ENCODE measurements at places on chromosomes 6 and 20.

- peak; percentile 76 for DNase-seq
These were observed 24.5 kb downstream of the TOX2 start for GRCh38 chr20:43938932-43939761.

- no peak for DNase-seq
These were observed 22.4 kb downstream of the MANBAL start for GRCh38 chr20:37311710-37312355.

DNA sequence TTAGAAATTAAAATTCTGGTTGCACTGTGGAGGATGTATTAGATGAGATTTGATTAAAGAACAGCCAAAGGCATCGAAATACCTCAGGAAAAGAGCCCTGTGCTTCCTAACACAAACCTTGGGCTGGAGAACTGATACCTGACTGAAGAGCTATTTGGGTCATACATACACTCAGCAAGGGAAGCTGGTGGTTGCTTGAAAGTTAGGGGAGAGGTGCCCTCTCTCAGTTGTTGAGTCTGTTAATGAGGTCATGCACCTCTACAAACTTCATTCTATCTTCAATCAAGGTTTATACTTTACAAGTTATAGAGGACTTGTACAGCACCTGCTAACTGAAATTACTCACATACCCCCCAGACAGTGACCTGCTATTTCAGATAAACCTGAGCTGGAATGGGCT lies 25.5 kb downstream of the FAM184A start:
- DNase-seq = no peak

DNA sequence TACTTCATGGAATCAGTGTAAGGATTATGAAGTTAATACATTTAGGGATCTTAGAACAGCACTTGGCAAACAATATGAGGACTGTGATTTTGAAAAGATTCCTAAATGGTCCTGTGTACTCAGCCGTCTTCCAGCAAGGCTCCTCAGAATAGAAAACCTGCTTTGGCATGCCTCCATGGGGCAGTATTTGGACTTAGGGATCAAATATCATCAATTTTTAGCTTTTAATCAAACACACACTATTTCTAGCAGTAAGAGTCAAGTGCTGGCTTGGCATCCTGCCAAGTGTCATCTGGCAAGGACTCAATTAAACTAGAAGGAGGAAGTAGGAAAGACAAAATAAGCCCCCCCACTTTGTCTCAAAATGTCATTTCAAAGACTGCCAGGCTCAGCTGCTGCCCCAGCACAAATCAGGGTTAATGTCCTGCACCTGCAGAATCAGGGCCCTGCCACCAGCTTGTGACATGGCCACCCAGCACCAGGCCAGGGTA lies 40.8 kb downstream of the IYD start:
- DNase-seq = no peak

- DNase-seq = no peak
These were observed 151.3 kb downstream of the LCA5 start for GRCh38 chr6:79385893-79386292.

DNA sequence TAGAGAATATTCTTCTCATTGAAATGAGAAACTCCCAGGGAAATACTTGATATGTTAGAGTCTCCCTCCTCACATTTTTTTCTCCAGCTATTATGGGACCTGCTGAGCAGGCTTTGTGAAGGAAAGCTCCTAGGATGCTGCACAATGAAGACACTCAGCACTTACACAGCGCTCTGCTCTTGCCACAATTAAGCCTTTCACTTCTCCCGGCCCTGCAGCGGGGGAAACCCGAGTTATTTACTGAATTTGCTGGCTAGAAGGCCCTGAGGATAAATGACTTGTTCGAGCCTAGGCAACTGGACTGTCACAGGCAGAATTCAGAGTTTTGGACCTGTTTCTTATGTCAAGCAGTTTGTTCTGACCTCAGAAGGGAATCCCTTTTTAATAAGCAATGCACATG lies 102.0 kb downstream of the MAP3K7 start:
- no peak for DNase-seq

DNA sequence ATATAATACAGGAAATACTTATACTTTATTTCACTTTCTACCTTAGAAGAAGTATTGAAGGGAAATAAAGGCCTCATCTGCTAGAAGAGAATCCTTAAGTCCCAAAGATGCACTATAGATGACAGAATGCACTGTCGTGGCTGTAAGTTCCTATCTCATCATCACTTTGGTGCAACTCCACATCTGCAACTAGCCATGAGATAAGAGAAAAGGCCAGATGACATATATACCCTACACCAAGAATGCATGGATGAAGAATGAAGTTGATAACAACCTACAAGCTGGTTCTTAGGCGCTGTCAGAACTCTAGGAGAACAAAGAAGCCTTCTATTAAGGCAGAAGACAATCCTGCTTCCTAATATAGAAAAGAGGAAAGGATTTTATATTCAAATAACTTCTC lies 11.6 kb upstream of the PLN start:
- no peak for DNase-seq

DNA sequence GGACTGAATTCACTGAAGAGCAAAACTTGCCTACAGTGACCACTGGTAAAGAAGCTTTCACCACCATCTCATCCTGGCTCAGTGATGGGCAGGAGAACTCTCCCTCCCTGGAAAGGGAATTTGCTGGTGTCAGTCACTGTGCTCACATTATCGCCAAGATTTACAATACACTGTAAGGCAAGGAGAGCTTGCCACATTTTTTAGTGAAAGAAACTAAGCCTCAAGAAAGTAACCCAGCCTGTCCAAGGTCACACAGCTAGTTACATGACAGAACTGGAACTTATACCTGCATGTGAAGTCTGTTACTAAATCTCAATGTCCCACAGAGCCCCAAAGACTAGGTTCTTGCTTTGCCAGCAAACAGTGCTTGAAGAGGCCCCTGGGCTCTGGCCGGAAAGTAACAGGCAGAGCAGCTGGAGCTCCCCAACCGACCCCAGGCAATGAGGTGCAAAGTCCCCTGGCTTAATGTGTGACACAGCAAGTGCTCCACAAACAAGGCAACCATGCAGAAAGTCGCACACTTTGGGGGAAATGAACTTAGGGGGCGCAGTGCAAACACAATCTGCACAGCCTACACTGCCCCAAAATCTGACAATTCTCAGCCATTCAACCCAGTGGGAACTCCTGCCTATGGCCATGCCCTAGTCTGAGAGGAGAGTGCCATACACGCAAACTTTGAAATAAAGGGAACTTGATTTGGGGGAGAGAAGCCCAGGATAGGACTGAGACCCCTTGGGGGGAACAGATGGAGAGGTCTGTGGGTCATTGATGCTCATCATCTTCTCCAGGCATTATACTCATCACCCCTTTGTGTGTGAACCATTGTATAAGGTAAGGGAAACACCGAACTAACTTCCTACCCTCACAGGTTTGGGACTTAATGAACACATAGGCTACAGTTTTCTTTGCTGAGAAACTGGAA lies 1.9 kb downstream of the BCL2L1 start:
- DNase-seq = no peak

DNA sequence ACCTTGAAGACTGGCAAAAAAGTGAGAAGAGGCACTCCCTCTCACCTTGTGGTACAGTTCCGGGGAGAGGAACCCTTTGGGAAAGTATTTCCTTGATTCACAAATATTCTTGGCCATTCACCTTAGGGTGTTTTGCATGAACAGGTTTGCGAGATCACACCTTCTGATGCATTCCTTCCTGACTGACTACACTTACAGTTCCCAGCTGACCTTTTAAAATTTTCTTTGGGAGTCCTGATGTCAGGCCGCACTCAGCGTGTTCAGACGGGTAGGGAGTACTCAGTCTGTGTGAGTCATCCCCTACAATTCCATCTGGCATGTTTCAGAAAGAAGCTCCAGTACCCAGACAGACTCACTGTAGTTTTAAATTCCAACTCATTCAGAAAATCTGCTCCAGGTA lies 1.7 kb downstream of the ADGRF4 start:
- no peak for DNase-seq

DNA sequence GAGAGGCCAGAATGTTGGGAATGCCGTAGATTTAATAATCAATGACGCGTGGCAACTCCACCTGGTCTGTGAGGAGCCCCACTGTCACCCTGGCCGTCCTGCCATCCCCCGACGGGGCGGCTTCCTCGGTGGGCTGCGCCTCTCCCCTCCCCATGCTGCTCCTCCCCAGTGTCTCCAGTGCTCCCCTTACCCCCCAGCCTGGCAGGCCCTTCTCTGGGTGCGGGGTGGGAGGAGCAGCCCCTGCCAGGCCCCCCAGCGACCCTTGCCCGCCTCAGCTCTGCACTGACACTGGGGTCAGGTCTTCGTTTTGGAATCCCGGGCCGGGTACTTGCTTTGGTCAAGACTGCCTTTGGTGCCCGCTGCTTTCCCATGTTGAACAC lies 82.3 kb upstream of the FRMD1 start:
- no peak for DNase-seq

DNA sequence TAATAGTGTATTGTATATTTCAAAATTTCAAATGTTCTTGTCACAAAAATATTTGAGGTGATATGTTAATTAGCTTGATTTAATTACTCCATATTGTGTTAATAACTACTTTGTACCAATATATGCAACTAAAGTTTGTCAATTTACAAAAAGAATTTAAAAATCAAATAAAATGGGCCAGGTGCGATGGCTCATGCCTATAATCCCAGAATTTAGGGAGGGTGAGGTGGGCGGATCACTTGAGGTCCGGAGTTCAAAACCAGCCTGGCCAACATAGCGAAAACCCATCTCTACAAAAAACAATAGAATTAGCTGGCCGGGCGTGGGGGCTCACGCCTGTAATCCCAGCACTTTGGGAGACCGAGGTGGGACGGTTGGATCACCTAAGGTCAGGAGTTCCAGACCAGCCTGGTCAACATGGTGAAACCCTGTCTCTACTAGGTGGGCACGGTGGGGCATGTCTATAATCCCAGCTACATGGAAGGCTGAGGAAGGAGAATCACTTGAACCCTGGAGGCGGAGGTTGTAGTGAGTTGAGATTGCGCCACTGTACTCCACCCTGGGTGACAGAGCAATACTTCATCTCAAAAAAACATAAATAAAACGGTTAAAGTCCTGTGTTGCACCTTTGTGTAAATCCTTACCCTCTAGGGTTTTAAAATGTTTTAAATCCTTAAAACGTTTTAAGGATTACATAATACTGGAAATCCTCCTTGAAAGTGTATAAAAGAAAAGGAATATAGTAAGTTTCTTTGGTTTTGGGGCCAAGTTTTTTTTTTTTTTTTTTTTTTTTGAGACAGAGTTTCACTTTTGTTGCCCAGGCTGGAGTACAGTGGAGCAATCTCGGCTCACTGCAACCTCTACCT lies 4.0 kb downstream of the HSPA1B start:
- peak; percentile 35 for DNase-seq

- DNase-seq = no peak
These were observed 129.1 kb downstream of the DST start for GRCh38 chr6:56513631-56514030.

DNA sequence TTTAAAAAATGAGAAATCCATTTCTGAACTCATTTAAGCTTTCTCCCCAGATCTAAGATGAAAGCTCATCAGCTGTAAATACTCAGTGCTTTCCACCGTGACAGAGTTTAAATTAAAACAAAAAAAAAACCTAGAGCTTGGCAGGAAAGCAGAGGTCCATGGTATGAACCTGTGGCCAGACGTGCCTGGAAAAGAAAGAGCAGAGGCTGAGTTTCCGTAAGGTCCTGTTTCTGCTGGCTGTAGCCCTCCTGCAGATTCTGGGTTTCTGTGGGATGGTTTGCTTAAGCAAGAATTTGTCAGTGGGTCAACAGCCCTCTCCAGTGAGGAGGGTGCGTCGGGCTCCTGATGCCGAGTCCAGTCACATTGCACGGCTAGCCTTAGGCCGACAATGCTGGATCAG lies 383.2 kb downstream of the SAMD5 start:
- DNase-seq = no peak

DNA sequence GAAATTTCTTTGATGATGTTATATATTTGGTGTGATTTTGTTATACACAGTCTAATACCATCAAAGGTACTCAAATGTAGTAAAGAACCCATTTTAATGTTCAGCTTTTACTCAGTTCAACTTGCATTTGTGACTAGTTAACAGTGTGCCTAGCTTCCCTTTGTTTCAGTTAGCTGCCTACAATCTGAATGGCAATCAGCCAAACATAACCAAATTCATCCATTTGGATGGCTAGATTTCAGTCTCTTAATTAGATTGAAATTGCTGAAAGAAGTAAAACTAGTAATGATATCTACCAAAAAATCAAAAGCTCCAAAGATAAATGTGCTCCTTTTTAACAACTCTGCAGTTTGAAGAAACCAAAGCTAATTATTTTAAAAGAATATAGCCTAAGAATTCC lies 6.9 kb downstream of the EPHA7 start:
- no peak for DNase-seq

GRCh38 chr20:50487397-50487796 lies 22.8 kb upstream of the PTPN1 start:
- no peak for DNase-seq

GRCh38 chr6:33738153-33738552 lies 8.6 kb downstream of the IP6K3 start:
- no peak for DNase-seq

GRCh38 chr6:24740861-24741260 lies 21.9 kb upstream of the C6orf62 start:
- no peak for DNase-seq

DNA sequence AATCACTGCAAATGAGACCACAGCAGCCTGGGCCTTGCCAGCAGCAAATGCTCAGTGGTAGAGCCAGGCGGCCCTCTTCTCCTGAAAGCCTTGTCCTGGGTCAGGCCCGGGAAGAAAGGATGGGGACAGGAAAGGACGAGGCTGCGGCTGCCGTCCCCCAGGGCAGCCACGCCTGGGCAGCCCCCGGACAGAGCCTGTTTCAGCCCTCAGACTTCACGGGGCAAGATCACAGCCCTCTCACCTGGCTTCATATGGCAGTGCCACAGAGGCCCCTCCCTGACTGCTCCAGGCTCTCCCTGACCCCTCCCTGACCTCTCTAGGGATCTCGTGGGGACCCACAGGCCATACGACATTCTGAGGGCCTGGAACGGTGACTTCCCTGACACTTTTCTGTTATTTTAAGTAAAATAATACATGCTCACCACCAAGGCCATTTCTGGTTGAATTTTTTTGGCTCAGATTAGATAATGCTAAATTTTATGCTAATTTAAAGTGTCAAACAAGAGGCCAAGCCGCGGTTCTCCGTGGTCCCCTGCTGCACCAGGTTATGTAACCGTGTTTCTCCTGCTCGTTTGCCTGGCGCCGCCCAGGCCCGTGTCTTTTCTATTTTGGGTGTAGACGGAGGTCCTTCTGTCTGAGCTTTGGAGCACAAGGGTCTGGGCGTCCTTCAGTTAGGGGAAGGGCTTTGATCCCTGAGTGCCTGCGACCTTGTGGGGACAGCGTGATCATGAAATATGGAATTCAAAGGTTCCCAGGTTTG lies 59.9 kb upstream of the BHLHE23 start:
- no peak for DNase-seq

DNA sequence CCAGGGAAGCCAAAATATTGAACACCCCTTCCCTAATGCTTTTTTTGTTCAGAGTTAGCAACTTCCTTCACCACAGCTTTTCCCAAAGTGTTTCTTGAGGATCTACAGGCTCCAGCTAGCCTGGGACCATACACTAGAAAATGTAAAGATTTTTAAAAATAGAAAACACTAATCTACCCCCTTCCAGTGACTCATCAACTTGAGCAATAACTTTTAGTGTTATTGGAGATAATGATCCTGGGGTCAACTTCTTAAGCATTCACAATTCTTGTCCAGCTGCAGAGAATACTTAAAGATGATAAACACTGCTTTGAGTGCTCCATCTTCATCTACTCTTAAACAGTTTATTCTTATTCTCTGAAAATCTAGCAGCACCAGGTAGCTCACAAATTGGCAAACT lies 131.6 kb downstream of the COL9A1 start:
- no peak for DNase-seq

GRCh38 chr6:157201083-157201482 lies 122.2 kb downstream of the TMEM242 start:
- DNase-seq = no peak

GRCh38 chr6:37695857-37696219 lies 1.8 kb downstream of the MDGA1 start:
- peak; percentile 76 for DNase-seq

Data from CD14-positive monocyte (primary cell).